NT2/D1 (cell line): ENCODE measurements at places on chromosomes 4 and X.

GRCh38 chr4:1933700-1934099 lies 62.5 kb downstream of the NSD2 start:
- no peak for DNase-seq

- DNase-seq, result no peak
These were observed 239.6 kb downstream of the PPP1R2C start for GRCh38 chrX:42538405-42538804.

DNA sequence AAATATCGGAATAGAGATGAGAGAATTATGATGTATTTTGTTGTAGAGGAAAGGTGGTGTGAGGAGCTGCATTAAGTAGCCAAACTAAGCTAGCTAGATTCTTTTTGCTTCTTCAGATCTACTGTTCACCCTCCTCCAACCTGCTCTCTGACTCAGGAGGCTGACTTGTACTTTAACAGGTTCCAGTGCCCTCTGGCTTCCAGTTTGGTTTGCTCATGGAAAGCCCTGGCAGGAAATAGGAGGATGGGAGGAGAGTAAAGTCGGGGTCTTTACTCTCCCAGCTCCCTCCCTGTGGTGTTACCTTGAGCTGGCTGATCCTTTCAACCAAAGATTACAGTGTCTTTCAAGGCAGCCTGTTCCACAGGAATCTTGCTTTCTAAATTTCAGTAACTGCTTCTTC lies 277.0 kb upstream of the EDA2R start:
- no peak for DNase-seq

DNA sequence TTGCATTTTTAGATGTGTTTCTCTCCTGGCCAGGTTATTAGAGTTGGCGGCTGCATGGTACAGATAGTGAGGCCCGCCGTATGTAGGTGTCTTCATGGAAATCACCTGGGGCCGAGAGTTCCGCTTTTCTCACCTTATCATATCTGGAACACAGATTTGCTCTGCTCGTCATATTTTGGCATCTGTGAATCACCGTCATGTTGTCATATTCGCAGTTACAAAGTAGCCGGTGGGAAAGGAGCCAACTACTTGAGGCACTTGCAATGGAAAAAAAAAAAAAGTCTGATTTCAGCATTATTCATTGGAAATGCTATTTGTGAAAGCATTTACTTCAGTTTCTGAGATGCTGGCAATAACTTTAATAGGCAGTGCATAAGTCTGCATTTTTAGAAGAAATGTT lies 1715.2 kb upstream of the TENM3 start:
- DNase-seq, result no peak

DNA sequence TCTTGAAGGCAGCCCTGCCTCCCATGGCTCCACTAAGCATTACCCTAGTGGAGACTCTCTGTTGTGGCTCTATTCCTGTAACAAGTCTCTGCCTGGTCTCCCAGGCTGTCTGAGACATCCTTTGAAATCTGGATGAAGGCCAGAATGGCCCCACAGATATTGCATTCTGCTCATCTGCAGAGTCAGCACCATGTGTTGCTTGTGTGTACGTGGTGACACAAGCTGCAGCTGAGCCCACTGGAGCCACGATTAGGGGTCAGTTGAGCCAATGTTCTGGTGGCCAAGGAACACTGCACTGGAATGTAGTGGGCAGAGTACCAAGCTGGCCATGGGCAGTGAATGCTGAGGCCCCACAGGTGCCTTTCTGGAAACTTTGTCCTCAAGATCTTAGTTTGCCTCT lies 29.2 kb downstream of the GRID2 start:
- DNase-seq, result no peak

GRCh38 chr4:101289306-101289705 lies 58.0 kb downstream of the PPP3CA start:
- DNase-seq, result no peak

GRCh38 chrX:139803224-139803623 lies 95.3 kb upstream of the MCF2 start:
- DNase-seq, result no peak

GRCh38 chr4:7124689-7125442 lies 57.0 kb upstream of the GRPEL1 start:
- DNase-seq, result no peak

DNA sequence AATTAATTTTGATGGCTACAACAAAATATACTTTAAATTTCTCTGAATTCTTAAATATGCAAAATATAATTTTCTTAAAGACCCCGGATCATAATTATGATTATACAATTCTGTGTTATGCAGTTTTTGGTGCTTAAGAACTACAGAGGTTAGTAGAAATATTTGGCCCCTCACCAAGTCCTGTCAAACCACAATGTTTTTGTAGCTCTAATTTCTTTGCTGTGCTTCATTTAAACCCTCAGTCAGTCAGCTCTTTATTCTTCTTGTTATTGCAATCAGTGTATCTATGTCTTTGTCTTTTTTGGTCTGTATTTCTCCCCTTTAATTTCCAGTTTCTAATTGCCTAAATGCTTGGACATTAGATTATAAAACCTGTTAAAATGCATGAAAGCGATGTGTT lies 186.1 kb downstream of the CAMK2D start:
- DNase-seq, result no peak

- no peak for DNase-seq
These were observed 11.3 kb downstream of the TMEM154 start for GRCh38 chr4:152668338-152668964.

GRCh38 chr4:172887959-172888358 lies 280.7 kb upstream of the GALNT7 start:
- no peak for DNase-seq

DNA sequence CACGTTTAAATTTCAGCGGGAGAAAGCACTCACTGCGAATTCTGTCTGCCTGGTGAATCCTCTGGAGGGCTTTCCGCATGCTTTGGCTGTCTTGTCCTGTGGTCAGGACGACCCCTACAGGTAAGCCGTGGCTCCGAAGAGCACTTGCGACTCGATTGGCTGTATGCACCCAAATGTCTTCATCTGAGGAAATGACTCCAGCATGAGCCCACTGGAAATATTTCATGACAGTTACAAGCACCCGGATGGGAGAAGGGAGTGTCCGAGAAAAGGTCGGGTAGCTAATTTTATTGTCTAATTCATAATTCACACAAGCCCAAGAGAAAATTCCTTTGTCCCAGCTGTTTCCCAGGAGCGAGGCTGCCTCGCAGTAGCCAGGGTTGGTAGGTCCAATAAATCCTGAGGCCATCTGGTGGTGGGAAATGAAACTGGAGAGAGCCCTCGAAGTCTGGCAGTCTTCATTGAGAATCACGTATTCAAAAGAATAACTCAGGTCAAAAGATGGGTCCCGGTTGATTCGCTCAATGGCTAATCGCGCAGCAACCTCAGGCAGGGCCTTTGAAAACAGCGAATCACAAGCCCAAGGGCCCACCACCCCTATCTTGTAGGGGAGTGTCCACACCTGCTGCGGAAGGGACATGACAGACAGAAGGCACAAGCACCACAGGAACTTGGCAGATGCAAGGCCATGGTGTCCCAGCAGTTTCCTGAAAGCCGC lies 6.6 kb downstream of the GUCY2F start:
- DNase-seq, result no peak

DNA sequence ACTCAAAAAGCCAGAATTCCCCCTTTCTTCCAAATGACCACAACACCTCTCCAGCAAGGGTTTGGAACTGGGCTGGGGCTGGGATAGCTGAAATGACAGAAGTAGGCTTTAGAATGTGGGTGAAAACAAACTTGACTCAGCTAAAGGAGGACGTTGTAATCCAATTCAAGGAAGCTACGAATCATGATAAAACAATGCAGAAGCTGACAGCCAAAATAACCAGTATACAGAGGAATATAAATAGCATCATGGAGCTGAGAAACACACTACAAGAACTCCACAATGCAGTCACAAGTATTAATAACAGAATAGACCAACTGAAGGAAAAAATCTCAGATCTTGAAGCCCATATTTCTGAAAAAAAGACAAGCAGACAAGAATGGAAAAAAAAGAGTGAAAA lies 95.8 kb upstream of the TET2 start:
- DNase-seq, result no peak

DNA sequence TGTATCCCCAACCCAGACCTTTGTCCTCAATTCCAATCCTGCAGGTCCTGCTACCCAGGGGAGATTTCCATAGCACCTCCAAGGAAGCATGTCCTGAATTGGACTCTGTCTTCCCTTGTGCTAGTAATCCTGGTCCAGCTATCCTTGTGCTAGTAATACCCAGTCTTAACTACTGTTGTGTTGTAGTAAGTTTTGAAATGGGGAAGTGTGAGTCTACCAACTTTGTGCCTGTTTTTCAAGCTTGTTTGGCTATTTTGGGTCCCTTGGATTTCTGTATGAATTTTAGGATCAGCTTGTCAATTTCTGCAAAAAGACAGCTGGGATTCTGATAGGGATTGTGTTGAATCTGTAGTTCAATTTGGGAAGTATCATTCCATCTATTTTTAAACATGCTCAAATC lies 51.4 kb downstream of the CD99L2 start:
- DNase-seq, result no peak

DNA sequence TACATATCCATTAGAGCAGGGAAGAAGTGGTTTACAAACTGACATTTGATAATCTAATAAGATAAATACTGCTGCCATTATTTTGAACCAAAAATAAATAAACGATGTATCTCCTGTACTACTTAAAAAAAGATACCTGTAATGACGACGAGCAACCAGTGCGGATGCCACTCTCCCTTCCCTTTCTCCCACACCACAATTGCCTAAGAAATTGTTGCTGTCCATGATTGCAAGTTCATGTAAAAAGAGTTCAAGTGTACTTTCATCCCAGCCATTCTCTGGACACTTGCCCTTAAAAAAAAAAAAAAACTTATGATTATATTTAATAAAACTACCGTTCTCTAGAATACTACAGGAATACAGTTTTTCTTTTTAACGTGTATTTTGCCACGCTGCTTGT lies 1.4 kb downstream of the SEPSECS start:
- no peak for DNase-seq

- DNase-seq, result no peak
These were observed 6.6 kb downstream of the HCCS start for GRCh38 chrX:11117745-11118144.

- DNase-seq, result no peak
These were observed 646 bp downstream of the ABCB7 start for GRCh38 chrX:75155447-75155826.

DNA sequence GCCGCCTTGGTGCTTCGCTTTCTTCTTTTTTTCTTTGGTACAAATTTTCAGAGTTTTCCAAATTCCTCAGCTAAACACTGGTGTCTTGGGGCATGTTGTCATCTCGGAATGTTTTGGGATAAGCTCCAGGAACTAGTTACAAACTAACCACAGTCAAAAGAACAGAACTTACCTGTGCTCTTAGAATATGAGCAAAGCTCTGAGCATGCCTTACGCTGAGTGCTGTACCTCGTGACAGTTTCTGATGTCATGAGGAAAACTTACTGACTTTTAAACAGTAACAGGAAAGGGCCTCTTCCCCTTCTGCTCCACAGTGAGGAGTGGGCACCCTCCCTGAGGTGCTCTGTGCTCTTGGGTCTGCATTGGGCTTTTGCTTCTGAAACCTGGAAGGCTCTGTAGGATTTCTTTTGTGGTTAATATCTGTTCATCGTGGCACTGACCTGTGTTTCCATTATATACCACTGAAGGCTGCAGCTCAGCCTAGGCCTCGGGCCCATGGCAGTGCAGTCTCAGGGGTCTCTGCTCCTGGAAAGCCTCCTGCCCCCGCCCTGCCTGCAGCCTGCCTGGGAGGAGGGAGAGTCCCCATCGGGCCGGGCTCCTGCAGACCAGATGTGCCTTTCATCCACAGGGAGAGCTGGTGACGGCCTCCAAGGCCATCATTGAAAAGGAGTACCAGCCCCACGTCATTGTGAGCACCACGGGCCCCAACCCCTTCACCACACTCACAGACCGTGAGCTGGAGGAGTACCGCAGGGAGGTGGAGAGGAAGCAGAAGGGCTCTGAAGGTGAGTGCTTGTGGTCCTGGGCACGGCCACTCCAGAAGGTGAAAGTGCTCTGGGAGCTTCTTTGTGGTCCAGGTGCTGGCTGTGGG lies 48.7 kb downstream of the NOP14 start:
- DNase-seq, result no peak

- no peak for DNase-seq
These were observed 148.5 kb downstream of the PPP3CA start for GRCh38 chr4:101198682-101199339.

- DNase-seq, result peak; percentile 80
These were observed 25.8 kb upstream of the CHRNA9 start for GRCh38 chr4:40309250-40309774.

GRCh38 chr4:82890528-82890900 lies 439 bp downstream of the SEC31A start:
- no peak for DNase-seq

GRCh38 chr4:120062663-120063195 lies 3.9 kb downstream of the MAD2L1 start:
- DNase-seq, result no peak

DNA sequence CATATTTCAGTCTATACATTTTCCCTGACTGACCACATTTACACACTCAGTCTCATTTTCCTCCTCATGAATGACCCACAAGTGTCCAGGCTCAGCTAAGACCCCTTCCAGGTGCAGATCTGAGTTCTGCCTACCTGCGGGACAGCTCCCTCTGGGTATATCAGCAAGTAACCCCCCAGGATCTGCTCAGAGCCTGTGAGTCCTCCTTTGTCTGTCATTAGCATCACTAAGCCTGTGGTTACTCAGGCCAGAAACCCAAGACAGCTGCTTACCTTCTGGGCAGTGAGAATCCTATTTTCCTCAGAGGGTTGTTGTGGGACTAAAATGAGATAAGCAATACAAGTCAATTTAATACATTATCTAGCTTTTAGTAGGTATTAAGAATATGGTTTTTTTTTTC lies 487.6 kb upstream of the BOD1L1 start:
- DNase-seq, result peak; percentile 27

- DNase-seq, result peak; percentile 36
These were observed 1.7 kb upstream of the ZFP42 start for GRCh38 chr4:187993827-187994226.

DNA sequence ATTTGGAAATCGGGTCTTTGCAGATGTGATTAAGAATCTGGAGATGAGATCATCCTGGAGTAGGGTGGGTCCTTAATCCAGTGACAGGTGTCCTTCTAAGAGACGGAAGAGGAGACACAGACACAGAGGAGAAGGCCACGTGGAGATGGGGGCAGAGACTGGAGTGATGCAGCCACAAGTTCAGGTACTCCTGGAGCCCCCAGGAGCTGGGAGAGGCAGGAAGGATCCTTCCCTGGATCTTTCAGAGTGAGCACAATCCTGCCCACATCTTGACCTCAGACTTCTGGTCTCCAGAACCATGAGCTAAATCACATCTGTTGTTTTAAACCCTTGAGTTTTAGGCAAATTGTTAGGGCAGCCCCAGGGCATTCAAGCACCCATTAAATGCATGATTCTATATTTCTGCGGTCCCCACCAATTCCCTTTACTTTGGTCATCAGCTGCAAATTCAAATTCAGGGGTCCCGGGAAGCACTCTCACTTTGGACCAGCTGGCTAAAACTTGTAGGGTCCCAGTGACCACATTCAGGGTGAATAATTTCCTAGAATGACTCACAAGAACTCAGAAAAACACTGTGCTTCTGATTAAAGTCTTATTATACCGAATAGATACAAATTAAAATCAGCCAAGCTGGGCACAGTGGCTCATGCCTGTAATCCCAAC lies 12.8 kb upstream of the AKAP17A start:
- DNase-seq, result no peak

DNA sequence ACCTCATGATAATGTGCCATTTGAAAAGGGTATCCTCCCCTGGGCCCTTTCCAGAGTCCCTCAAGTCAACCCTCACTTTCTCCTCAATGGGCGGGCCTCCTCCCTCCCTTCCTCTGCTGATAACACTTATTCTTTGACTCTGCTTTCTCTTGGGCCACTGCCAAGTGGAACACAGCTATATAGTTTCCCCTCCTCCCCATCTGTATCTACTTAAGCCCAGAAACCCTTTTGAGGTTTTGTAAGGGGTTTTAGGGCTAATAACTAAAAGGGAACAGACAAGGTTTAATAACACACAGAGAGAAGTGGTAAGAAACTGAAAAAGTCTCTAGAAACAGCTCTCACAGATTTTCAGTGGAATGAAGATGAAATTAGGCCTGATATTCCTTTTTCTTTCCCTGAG lies 116.7 kb downstream of the GPC3 start:
- no peak for DNase-seq
